ENCODE measurements at places on chromosomes 3 and 15. TPM values are rescaled to one million over a fixed set of nuclear protein-coding genes. Genes with fewer than 3 reads are reported as not detected.

Gene GHRL
- total RNA-seq, result not detected

Gene KLHL40
- total RNA-seq, result not detected

Gene CPLX3
- total RNA-seq, result not detected

Gene CFAP100
- total RNA-seq, result not detected

Gene HSPBAP1
- 6.4 TPM for total RNA-seq

Gene MUSTN1
- 0.66 TPM for total RNA-seq

Gene ZNF106
- total RNA-seq, result 26.8 TPM

Gene NUDT16
- total RNA-seq, result 7.9 TPM

Gene SLC2A2
- not detected for total RNA-seq

Gene AP3B2
- total RNA-seq, result not detected

Gene OCA2
- total RNA-seq, result not detected

All from PC-3 (cell line).